ENCODE measurements at places on chromosomes 2 and 18.

GRCh38 chr2:196360650-196361049, 189.3 kb upstream of the STK17B start:
- no peak for DNase-seq

DNA sequence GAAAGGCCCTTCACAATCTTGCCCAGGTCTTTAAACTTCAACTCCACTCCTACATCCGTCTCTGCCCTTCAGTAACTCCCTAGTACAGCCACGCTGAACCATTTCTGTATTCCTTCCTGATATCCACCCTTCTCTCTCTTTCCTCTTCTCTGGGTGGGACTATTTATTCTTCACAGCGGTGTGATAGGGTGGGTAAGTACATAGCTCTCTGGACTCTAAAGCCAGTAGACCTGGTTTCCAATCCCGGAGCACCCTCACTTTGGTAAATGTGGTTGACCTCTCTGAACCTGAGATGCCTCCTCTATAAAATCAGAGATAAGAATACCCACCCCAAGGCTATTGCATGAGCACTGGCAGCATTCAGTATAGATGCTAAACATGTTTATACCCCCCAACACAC, 86.7 kb downstream of the ATL2 start:
- DNase-seq = no peak

- no peak for DNase-seq
Measured at GRCh38 chr2:179771791-179772190, 89.6 kb downstream of the ZNF385B start.

- peak; percentile 88 for DNase-seq
Measured at GRCh38 chr2:46984642-46985476, 69.3 kb upstream of the MCFD2 start.

DNA sequence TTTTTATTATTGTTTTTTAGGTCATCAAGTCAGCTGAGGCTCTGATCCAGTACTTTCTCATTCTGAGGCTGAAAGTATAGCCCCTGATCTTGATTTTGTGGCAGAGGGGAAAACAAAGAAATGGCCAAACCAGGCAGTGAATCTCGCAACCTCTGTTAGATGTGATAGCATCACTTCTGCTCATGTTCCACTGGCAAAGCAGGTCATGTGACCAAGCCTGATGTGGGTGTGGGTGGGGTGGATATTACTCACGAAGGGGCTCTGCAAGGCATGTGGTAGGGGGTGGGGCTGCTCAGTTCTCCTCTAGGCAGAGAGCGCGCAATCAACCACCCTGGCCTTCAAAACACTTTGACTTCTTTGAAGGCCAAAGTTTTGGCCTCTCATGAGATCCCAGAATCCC, 254.2 kb downstream of the MYCN start:
- DNase-seq = no peak

- no peak for DNase-seq
Measured at GRCh38 chr2:135785032-135785431, 43.4 kb downstream of the UBXN4 start.

DNA sequence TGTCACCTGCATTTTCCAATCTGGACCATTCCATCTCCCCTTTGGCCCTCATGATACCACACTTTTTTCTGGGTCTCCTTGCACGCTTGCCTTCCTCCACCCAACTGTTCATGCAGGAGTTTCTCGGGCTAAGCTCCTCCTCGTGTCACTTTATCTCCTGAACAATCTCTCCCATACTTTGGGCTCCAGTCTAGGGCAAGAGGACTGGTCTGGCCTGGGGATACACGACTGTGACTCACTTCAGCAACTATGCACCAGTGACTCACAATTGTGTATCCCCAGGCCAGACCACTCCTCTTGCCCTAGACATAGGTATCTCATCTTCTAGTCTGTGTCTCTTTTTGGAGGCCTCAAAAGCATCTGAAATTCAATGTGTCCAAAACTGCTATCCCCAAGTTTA, 149.4 kb upstream of the PTPRM start:
- peak; percentile 78 for DNase-seq

DNA sequence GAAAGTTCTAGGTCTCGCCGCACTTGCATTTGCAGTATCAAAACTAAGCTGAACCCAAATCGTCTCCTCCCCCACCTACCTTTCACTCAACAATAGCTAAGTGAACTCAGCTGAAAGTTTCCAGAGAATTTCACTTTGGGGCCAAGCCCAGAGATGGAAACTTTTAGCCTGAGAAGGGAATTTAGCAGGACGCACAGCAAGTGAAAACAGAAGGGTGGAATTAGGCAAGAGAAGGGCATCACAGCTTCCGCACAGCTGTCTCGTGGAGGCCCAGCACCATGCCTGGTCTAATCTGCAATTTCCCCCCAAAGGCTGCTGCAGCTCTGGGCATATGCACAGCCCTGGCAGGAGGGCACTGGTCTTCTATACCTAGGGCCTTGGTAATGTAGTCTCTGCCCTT, 262.0 kb downstream of the TNS1 start:
- no peak for DNase-seq

DNA sequence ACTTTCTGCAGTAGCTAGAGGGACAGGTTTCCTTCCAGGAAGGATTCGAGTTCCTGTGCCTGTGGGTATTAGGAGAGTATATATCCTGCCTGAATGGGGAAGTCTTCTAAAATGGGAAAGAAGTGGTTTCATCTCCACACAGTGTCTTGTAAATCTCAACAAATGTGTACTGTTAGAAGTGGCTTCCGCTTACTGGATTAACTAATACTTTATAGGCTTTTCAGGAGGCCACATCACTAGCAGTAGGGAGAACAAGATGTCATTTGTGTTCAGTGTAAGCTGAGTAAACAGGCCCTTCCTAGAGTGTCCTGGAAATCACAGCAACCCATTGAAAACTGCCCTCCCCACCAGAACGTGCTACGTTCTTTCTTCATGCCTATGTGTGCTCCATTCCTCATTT, 12.5 kb upstream of the POLR1B start:
- no peak for DNase-seq

GRCh38 chr2:97741686-97742085, 28.3 kb downstream of the ZAP70 start:
- DNase-seq = no peak

GRCh38 chr18:54444319-54444914, 86.7 kb downstream of the C18orf54 start:
- DNase-seq = peak; percentile 4

GRCh38 chr2:88807237-88807962, 115.9 kb downstream of the RPIA start:
- no peak for DNase-seq

DNA sequence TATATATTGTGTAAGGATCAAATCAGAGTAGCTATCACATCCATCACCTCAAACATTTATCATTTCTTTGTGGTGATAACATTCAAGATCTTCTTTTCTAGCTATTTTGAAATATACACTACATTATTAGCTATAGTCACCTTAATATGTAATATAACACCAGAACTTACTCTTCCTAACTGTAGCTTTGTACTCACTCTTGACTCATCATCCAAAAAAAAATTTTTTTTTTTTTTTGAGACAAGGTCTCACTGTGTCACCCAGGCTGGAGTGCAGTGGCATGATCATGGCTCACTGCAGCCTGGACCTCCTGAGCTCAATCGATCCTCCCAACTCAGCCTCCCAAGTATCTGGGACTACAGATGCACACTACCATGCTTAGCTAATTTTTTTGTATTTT, 153.3 kb downstream of the EML6 start:
- DNase-seq = no peak

DNA sequence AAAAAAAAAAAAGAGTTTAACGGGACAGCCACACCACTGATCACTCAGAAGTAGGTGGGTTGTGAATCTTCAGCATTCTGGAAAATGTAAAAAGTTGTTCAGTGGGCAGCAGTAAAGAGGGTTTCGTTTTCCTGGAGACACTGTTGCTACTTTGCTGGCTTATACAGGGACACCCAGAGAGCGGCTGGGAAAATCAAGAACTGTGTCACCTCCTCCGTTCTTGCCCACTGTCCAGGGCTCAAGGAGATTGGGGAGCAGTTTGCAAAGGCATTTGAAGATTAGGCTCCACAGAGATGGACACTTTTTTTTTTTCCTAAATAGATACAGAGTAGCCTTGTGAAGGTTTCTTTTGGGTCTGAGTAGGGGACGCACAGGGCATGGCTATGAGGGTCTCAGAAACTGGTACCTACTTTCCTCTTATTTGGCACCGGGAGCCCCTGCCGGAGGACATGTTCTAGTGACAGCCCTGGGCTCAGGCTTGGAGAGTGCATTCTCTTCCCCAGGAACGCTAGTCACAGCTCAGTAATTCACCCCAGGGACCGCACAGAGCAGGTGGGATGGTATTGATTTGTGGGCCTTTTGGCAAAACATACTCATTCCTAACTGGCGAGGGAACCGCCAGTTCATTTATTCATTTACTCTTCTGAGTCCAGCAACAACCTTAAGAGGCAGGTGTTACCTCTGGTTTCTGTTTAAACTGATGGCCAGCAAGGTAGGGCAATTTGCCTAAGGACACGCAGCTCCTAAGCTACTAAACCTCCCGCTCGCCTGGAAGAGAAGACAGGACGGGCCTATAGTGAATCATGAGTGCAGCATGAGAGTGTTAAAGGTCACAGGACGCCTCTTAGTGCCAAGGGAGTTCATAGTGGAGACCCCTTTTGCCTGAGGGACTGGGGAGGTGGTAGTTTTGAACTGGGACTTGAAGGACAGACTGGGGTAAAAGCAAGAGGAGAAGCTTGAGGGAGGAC, 53.1 kb downstream of the HPCAL1 start:
- no peak for DNase-seq

DNA sequence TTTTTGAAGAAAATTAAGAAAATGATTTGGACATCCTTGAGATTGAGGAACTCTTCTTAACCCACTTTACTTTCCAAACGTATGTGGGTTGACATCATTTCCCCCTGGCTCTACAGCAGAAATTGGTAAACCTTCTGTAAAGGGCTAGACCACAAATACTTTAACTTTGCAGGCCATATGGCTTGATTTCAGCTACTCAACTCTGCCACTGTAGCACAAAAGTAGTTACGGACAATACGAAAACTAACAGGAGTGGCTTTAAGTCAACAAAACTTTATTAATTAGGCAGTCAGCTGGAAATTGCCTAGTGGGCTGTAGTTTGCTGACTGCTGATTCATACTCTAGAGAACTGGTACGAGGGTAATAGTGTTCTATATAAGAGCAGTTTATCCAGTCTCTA, 83.2 kb upstream of the DTNB start:
- no peak for DNase-seq

DNA sequence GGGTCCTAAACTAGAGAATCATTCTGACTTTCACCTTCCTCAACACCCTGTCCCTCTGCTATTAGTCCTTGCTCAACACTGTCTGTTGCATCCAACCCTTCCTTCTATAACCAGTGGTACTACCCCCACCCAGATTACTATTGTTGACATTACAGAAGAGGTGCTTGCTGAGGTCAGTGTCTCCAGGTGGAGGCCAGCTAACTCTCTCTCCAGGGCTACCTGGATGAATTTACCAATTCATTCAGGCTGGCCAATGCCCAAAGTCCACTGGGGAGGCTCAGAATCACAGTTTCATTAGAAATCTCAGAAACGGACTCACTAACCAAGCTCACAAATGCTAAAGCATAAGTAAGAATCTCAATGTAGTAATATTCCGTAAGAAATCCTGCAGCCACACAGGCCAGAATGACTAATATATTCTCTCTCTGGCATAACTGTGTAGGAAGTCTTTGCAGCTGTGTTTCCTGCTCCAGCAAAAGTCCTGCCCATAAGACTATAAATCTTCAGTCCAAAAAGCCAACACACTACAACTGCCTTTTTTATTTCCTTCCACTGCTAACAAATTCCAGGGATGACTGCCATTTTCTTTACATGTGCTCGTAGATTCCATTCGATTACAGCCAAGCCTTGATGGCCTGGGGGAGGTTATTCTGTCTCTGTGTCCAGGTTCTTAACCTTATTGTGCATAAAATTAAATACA, 10.0 kb upstream of the TTR start:
- peak; percentile 48 for DNase-seq

DNA sequence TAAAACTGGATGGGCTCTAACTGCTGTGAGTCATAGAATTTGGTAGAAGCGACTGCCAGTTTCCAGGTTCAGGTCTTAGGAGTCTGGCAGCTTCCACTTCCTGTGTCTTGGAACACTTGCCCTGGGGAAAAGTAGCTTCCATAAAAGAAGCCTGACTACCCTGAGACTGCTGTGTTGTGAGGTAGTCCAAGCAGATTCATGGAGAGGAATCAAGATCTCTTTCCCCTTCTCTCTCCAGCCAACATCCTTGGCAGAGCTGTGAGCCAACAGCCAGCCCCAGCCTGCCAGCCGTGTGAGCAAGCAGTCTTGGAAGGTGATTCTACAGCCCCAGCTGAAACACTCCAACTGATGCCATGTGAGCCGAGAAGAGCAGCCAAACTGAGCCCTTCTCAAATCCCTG, 33.7 kb downstream of the SLC20A1 start:
- DNase-seq = no peak

GRCh38 chr2:77807531-77808215, 285.5 kb upstream of the LRRTM4 start:
- DNase-seq = no peak

GRCh38 chr2:234606896-234607295, 110.0 kb upstream of the ARL4C start:
- DNase-seq = no peak

DNA sequence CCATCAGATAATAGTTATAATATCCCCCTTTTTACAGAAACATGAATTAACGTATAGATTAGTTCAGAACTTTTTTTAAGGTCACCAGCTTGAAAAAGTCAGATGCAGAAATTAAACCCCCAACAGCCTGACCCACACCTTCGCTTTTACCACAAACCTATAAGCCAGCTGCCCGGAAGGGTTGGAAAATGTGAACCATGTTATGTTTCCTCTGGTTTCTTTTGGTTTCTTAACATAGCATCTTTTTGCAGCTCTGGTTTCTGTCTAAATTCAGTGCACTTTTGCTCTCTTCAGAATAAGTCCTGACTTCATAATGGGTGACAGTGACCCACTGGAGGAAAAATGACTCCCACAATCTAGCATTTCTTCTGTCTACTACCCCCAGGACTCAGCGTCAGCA, 381.7 kb upstream of the DDX18 start:
- no peak for DNase-seq

DNA sequence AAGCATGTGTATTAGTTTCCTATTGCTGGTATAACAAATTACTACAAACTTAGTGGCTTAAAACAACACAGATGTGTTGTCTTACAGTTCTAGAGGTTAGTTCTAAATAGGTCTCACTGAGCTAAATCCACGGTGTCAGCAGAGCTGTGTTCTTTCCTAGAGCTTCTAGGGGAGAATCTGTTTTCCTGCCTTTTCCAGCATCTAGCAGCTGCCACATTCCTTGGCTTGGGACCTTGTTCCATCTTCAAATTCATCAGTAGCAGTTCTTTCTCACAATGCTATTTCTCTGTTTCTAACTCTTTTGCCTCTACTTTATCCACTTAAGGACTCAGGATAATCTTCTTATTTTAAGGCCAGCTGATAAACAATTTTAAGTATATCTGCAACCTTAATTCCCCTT, 32.2 kb upstream of the CREB1 start:
- no peak for DNase-seq
